ENCODE measurements at places on chromosomes 16 and 17.

DNA sequence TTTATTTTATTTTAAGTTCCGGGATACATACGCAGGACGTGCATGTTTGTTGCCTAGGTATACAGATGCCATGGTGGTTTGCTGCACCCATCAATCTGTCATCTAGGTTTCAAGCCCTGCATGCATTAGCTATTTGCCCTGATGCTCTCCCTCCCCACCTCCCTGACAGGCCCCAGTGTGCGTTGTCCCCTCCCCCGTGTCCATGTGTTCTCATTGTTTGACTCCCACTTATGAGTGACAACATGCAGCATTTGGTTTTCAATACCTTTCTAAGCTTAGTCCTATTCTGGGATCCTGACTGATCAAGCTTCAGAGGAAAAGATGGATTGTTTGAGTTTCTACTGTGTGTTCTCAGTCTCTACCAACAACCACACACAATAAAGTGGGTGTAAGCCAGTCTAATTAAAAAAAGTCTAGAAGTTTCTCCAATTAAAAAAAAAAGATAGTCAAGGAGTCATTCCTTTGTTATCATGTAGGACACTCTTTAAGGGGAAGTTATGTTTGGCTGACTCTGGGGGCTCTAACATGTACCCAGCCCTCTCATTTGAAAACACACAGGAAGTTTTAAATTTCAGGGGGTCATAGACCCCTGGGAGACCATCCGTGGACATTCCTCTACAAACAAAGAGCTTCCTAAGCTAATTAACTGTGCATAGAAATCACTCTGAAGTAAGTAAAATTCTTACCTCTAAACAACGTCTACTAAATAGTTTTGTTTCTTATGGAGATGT lies 66.3 kb upstream of the ADAMTS18 start:
- no peak for DNase-seq

- DNase-seq: no peak
Observed at GRCh38 chr17:79073706-79074088, 927 bp upstream of the ENGASE start.

GRCh38 chr17:66491213-66491612 lies 188.8 kb downstream of the PRKCA start:
- no peak for DNase-seq

GRCh38 chr17:71071837-71072236 lies 902.5 kb downstream of the KCNJ2 start:
- no peak for DNase-seq

- DNase-seq: no peak
Observed at GRCh38 chr17:50662632-50663225, 28.0 kb downstream of the ABCC3 start.

- DNase-seq: no peak
Observed at GRCh38 chr16:20853143-20853542, 46.8 kb downstream of the REXO5 start.

DNA sequence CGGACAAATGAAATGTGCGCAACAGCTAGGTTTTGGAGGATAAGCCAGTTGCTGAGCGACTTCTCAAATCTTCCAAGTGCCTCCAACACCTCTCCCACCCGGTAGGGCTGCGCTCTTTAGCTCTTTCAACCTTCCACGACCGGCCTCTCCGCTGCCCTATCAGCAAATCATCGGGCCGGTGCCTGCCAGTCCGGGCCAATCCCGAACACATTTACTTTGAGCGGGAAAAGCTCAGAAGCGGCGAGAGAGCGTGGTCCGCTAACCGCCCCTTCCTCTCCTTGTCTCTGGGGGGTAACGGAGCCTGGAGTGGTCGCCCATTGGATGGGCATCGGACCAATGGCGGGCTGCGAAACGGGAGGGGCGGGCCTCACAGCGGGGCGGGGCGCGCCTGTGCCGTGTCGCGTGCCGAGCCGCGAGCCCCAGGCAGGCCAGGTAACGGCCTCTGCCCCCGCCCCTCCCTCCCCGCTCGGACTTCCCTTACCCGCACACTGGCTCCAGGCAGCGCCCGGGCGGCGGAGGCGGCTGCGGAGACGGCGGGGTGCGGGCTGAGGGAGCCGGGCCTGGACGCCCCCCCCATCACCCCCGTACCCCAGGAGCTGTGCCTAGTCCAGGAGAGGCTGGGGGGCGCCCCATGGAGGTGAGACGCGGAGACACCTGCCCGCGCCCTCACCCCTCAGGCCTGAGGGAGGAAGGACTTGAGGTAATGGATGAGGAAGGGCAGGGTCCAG lies at the start of gene MEIOC:
TSS of gene MEIOC (plus strand) at position 486 of the 728 bp plus-strand sequence. CDS start at position 632, 146 bp downstream.
- no peak for DNase-seq

GRCh38 chr17:43829738-43830137 lies 3.2 kb downstream of the MPP3 start:
- no peak for DNase-seq

GRCh38 chr17:10229181-10229580 lies 30.8 kb upstream of the GAS7 start:
- DNase-seq: no peak

- DNase-seq: no peak
Observed at GRCh38 chr17:413706-414380, 61.2 kb upstream of the RPH3AL start.
